ENCODE measurements at places on chromosomes 13 and 19. TPM values are rescaled to one million over a fixed set of nuclear protein-coding genes. Genes with fewer than 3 reads are reported as not detected.

The SHISA2 gene
- 19.1 TPM for polyA plus RNA-seq

The GARIN5A gene
- 9.0 TPM for polyA plus RNA-seq

The MAP3K10 gene
- polyA plus RNA-seq: not detected

The NLRP5 gene
- not detected for polyA plus RNA-seq

The SIAH3 gene
- 27.0 TPM for polyA plus RNA-seq

The ADGRE1 gene
- polyA plus RNA-seq: not detected

The RASIP1 gene
- polyA plus RNA-seq: 0.25 TPM

The TSSK6 gene
- polyA plus RNA-seq: not detected

The OR10H1 gene
- polyA plus RNA-seq: not detected

The ZNF557 gene
- 4.4 TPM for polyA plus RNA-seq

The NACC1 gene
- polyA plus RNA-seq: 0.63 TPM

The TSHZ3 gene
- 2.0 TPM for polyA plus RNA-seq

The ZNF730 gene
- polyA plus RNA-seq: not detected

The NCCRP1 gene
- polyA plus RNA-seq: 0.20 TPM

The CGB3 gene
- polyA plus RNA-seq: not detected

The DMKN gene
- 7.7 TPM for polyA plus RNA-seq

The ELAVL3 gene
- 4.9 TPM for polyA plus RNA-seq

The DCT gene
- polyA plus RNA-seq: 0.04 TPM

The KCTD4 gene
- polyA plus RNA-seq: 8.3 TPM

The RUBCNL gene
- polyA plus RNA-seq: 42.1 TPM

The PLK5 gene
- polyA plus RNA-seq: not detected

The TEX26 gene
- polyA plus RNA-seq: 0.70 TPM

The NLRP11 gene
- 0.11 TPM for polyA plus RNA-seq

The HSD11B1L gene
- 10.9 TPM for polyA plus RNA-seq

The KLF1 gene
- not detected for polyA plus RNA-seq

The S1PR5 gene
- not detected for polyA plus RNA-seq

All from Purkinje cell (primary cell).